ENCODE measurements at places on chromosomes 6 and 20.

- no peak for DNase-seq
Measured at GRCh38 chr6:169112483-169113320, 140.9 kb downstream of the THBS2 start.

DNA sequence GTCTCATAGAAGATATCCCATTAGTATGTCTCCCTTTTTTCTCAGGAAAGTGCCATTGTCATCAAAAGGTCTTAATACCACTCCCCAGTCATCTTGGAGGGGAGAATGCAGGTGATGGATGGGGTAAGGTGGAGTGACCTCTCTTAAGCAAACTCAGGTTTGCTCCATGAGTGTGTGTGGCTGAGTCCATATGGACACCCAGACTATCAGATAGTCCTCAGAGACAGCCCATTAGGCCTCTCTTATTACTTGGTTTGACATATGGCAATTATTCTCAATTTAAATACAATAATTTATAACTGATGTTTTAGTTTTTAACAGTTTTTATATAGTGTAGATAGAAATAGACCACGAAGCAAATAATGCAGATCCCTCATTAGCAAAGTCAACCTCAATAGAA is 23.2 kb downstream of the LAMA4 start:
- DNase-seq: no peak

- DNase-seq: no peak
Measured at GRCh38 chr6:33513213-33513612, 58.8 kb downstream of the ZBTB9 start.

DNA sequence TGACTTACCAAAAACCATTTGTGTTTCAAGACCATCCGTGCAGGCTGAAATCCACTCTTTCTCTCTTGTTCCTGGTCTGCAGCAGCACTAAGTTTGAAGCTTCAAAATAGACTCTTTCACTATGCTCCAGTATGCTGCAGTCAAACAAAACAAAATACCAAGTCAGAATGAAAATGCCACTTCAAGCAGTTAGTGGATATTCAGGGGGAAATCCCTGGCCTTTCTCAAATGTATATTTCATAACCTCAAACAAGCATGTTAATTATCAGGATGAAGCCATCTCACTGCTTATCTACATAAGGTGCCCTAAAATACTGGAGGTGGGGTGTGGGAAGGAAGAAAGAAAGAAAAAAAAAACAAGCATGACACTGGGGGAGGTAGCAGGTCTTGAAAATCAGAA is 103.5 kb downstream of the ATXN1 start:
- no peak for DNase-seq

DNA sequence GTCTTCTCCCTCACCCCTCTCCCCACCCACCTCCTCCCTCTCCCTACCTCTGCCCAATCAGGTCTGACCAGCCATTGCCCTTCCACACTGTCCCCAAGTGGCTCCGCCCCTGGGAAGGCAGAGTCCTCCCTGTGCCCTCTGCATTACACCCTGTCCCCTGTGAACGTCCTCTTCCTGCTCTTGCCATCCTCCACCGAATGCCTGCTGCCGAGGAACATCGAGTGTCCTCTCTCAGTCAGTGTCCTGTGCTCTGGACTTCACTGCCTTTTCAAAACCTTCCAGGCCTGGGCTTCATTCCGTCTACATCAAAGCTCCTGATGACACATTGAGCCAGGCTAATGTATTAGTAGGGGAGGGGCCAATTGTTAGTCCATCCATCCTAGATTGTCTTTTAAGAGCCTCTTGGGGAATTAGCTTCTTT is 3.3 kb upstream of the PACSIN1 start:
- no peak for DNase-seq

Data from CD8-positive, alpha-beta T cell (primary cell).